ENCODE measurements at places on chromosomes 12 and 14. TPM values are rescaled to one million over a fixed set of nuclear protein-coding genes. Genes with fewer than 3 reads are reported as not detected.

Gene DDHD1
- 7.2 TPM for total RNA-seq

GRCh38 chr12:76337583-76337982 is 10.6 kb downstream of the BBS10 start:
- DNase-seq = no peak

GRCh38 chr14:33714527-33715226 is 236.2 kb downstream of the EGLN3 start:
- no peak for DNase-seq

Gene GALNT8
- total RNA-seq = not detected

Gene PMCH
- total RNA-seq = not detected

DNA sequence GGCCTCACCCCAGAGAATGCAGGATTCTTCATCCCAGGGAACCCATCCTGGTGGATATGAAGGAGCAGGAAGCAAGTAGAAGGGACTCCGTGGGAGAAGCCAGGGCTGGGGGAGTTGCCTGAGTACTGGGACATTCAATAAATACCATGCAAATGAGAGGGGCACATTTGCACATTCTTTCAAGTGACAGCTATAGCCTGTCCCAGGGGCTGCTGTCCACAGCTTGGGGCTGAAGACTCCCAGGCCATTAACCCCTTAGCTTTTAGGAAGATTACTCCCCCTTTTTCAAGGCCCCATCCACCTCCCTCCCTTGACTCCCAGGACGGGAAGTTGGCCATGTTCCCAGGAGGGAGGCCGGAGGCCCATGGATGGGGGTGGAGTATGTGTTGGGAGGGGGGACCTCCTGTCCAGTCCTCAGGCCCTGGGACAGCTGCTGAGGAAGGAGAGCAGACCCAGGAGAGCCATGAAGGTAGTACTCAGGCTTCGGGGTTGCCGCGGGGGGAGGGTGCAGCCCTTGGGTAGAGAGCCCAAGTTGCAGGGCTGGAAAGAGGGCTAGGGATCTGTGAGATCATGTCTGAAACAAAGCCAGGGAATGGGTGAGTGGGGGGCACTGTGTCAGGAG is 974 bp upstream of the TNS2 start:
- peak; percentile 40 for DNase-seq

- peak; percentile 26 for DNase-seq
Observed at GRCh38 chr12:49800421-49801140, 27.6 kb downstream of the NCKAP5L start.

Gene CEP290
- total RNA-seq = 10.8 TPM

Data from HepG2 (cell line).